ENCODE measurements at places on chromosomes 2 and 18. TPM values are rescaled to one million over a fixed set of nuclear protein-coding genes. Genes with fewer than 3 reads are reported as not detected.

DNA sequence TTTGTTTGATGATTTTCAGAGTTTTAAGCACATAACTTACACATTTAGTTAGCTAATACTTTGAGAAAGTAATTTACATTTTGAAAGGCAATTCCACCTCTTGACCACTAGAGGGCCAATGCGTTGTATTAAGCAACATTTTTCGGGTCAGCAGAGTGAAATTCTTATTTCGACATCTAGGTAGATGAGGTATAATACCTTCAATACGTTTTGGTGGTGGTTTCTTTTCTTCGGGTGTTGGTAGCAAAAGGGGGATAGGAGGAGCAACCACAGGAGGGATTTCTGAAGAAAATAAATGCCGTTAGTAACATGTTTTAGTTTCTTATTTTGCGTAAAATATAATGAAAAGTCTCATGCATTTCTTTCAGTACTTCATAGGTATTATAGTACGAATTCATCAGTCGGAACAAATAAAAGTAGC is 106.3 kb downstream of the TTN start:
- no peaks in the 10 kb centered on the region for H3K36me3 ChIP-seq
- H3K27ac ChIP-seq, result no peak overlapping the region
- no peaks in the 10 kb centered on the region for H3K4me1 ChIP-seq
- H3K4me3 ChIP-seq, result no peak overlapping the region

DNA sequence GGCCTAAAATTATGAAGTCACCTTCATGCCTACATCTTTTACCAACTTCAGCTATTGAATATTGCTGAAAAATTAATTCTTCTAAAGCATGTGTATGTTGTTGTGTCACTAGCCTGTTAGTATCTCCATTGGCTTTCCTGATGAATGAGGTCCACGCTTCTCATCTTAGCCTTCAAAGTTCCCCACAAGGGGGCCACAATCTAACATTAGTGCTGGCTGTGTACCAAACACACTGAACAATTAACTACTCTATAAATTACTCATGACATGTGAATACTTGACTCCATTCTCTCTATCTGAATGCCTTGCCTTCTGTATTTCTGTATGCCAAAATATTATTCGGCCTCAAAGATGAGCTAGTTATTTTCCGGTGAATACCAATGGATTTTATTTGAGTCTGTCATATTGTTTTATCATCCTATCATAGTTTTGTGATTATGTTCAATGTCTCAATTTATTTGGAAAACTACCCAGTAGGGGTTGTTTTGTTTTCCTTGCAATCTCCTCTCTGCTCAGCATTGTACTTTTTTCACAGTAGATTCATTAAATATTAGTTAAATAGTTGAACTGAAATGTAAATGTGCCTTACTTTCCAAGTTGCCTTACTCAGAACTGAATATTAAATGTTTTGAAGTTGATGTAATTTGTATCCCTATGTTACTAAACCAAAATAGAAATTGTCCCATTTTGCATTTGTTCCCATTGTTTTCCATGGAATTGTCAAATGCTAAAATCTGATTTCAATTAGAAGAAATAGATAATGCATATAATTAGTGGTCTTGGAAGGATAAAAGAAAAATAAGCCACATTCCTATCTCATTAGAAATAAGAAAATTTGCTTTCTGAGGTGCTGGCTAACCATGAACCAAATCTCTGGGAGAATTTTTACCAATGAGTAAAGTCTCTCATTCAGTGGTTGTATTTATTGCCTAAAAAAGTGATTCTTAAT is 208.4 kb upstream of the COL3A1 start:
- DNase-seq, result no peak
- no peaks in the 10 kb centered on the region for H3K27me3 ChIP-seq
- H3K4me3 ChIP-seq, result no peak overlapping the region
- no peak overlapping the region for H3K27ac ChIP-seq
- H3K36me3 ChIP-seq, result no peaks in the 10 kb centered on the region
- no peaks in the 10 kb centered on the region for H3K4me1 ChIP-seq

DNA sequence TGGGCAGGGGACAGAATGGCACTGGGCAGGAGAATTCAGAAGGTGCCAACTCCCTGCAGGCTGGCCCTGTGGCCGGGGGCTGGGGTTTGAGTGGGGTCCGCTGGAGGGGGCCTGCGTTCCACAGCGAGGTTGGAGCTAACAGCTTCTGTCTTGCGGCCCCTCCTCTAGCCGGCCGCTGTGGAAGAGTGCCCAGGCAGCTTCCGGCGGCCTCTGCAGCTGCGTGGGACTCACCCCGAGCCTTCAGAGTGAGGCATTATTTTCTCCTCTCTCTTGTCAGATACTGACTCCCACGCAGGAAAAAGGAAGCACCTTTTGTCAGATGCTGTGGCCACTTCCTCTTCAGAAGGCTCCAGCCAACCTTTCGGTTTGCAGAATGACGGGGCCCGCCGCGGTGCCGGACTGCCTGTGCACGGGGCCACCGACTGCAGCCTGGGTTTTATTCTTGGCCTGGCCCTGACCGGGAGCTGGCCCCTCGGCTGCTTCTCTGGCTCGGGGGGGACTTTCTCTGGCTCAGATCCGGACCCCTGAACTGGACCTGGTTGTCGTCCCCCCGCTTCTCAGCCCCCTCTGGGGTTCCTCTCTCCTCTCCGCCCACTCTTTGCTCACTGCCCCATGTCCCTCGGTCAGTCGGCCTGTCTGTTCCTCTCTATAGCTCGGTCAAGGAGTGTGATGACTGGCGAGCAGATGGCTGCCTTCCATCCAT is 40.1 kb downstream of the ARHGAP25 start:
- no peak overlapping the region for H3K27ac ChIP-seq
- peaks cover 40% of the 10 kb centered on the region for H3K4me1 ChIP-seq
- DNase-seq, result peak; percentile 27
- no peaks in the 10 kb centered on the region for H3K27me3 ChIP-seq
- H3K36me3 ChIP-seq, result no peaks in the 10 kb centered on the region

- H3K36me3 ChIP-seq, result no peaks in the 10 kb centered on the region
- no peak overlapping the region for H3K4me3 ChIP-seq
- DNase-seq, result no peak
- no peaks in the 10 kb centered on the region for H3K4me1 ChIP-seq
Measured at GRCh38 chr2:74562126-74562775, 7.7 kb downstream of the DOK1 start.

DNA sequence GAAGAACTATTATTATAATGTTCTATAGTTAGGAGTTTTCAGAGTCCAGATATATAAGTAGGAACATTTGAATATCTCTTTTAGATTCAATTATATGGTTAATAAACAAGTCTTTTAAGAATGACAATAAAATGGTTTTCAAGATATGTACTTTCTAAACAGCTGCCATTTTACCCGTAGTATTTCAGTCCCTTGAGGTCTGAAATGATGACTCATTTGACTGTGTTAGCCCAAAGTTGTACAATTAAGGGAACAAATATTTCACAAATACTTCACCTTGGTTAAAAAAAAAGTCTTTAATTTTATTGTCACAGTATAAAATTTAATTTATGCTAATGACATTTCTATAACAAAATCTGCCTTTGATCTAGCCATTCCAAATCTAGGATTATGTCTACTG is 91.6 kb upstream of the TANK start:
- no peaks in the 10 kb centered on the region for H3K4me1 ChIP-seq
- no peaks in the 10 kb centered on the region for H3K27me3 ChIP-seq
- no peak overlapping the region for H3K4me3 ChIP-seq
- no peak overlapping the region for H3K27ac ChIP-seq

GRCh38 chr2:172472446-172473033 is 45.2 kb downstream of the ITGA6 start:
- no peaks in the 10 kb centered on the region for H3K4me1 ChIP-seq
- H3K27ac ChIP-seq, result no peak overlapping the region
- DNase-seq, result no peak
- H3K27me3 ChIP-seq, result no peaks in the 10 kb centered on the region
- H3K4me3 ChIP-seq, result no peak overlapping the region

DNA sequence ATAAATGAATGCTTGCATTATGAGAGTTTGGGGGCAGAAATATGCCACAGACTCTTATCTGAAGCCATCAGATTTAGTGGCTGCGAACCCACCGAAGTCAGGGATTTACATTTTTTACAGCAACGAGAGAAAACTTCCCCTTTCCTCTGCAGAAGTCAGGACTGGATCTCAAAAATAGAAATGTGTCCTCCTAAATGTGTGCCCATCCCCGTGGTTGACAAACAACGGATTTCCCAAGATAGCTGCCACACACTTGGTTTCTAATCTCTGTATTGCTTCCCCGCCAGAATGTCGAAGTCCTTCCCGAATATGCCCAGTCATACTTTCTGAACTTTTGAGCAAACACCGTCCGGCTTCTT is 879 bp upstream of the ADAM23 start:
- peaks cover 17% of the 10 kb centered on the region for H3K27me3 ChIP-seq
- H3K27ac ChIP-seq, result no peak overlapping the region
- no peak for DNase-seq
- no peaks in the 10 kb centered on the region for H3K36me3 ChIP-seq

GRCh38 chr2:131753640-131754561 is 226.2 kb downstream of the CCDC74A start:
- no peak overlapping the region for H3K4me3 ChIP-seq
- no peaks in the 10 kb centered on the region for H3K36me3 ChIP-seq
- H3K27me3 ChIP-seq, result no peaks in the 10 kb centered on the region
- no peak overlapping the region for H3K27ac ChIP-seq

DNA sequence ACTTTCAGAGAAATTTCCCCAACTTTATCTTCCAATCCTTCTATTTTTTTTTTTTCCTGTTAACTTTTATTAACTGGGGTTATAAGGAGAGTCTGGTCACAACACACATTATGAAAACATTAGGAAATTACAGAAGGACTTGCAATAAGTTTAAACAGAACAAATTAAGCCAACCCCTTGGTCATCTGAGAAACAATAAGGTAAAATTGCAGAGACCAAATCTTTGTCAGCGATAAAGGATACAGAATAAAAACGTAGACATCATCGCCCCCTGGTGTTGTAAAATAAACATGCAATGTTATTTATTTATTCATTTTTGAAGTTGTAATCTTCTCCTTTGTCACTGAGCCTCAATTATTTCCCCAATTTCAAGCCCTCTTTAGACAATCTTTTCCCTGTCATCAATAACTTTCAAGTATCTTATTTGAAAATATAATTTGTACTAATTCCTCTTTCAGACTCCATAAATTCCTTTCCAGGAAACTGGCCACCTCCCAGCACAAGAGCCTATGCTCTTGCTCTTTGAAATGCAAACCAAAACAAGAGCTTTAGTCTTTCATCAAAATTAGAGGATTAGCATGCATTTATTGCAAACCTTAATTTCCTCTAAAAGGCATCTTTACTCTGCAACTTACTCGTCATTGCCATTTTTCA is 19.5 kb downstream of the G6PC2 start:
- H3K27ac ChIP-seq, result no peak overlapping the region
- no peak for DNase-seq
- no peaks in the 10 kb centered on the region for H3K27me3 ChIP-seq

GRCh38 chr18:13217466-13217961 is 1.0 kb upstream of the LDLRAD4 start:
- peak overlapping the region; percentile 63 for H3K4me3 ChIP-seq
- peak overlapping the region; percentile 77 for H3K27ac ChIP-seq
- no peaks in the 10 kb centered on the region for H3K4me1 ChIP-seq

GRCh38 chr2:79713131-79713785 is 200.4 kb downstream of the CTNNA2 start:
- no peak for DNase-seq
- H3K27ac ChIP-seq, result no peak overlapping the region
- H3K4me3 ChIP-seq, result no peak overlapping the region
- no peaks in the 10 kb centered on the region for H3K36me3 ChIP-seq

GRCh38 chr2:7601990-7602389 is 684.8 kb downstream of the RNF144A start:
- DNase-seq, result no peak
- H3K4me3 ChIP-seq, result no peak overlapping the region
- no peaks in the 10 kb centered on the region for H3K4me1 ChIP-seq
- H3K27me3 ChIP-seq, result no peaks in the 10 kb centered on the region
- no peaks in the 10 kb centered on the region for H3K36me3 ChIP-seq
- no peak overlapping the region for H3K27ac ChIP-seq

GRCh38 chr18:52636536-52636935 is 296.5 kb downstream of the DCC start:
- no peak overlapping the region for H3K27ac ChIP-seq
- no peaks in the 10 kb centered on the region for H3K27me3 ChIP-seq
- DNase-seq, result no peak
- H3K36me3 ChIP-seq, result no peaks in the 10 kb centered on the region

GRCh38 chr2:237411683-237412423 is 2.1 kb downstream of the COL6A3 start:
- no peaks in the 10 kb centered on the region for H3K4me1 ChIP-seq
- H3K36me3 ChIP-seq, result no peaks in the 10 kb centered on the region
- H3K4me3 ChIP-seq, result peak overlapping the region; percentile 49
- H3K27me3 ChIP-seq, result peaks cover 5% of the 10 kb centered on the region
- H3K27ac ChIP-seq, result peak overlapping the region; percentile 68

DNA sequence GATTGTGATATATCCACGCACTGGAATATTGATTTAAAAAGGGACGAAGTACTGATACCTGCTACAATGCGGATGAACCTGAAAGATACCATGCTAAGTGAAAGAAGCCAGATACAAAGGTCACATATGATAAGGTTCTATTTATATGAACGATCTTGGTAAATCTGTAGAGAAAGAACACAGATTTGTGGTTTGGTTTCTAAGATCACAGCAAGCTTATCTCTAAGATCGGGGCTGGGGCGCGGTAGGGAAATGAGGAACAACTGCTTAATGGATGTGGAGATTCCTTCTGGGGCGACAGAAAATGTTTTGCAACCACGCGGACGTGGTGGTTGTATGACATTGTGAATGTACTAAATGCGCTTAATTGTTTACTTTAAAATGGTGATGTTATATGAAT is 60.1 kb downstream of the NEDD4L start:
- no peaks in the 10 kb centered on the region for H3K27me3 ChIP-seq
- H3K36me3 ChIP-seq, result no peaks in the 10 kb centered on the region
- no peak for DNase-seq

DNA sequence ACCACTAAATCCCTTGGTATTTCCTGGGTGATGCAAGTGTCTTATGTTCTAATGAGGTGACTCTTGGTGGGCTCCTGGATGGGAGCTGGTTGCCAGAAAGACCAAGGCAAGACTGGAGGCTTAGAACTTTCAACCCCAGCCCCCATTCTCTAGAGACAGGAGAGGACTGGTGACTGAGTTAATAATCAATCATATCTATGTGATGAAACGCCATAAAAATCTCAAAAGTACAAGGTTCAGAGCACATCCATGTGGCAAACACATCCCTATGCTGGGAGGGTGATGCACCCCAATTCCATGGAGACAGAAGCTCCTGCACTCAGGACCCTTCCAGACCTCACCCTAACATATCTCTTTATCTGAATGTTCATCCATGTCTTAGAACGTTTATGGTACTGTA is 139.5 kb upstream of the LINC00305 start:
- no peaks in the 10 kb centered on the region for H3K4me1 ChIP-seq
- no peak overlapping the region for H3K4me3 ChIP-seq
- H3K27me3 ChIP-seq, result no peaks in the 10 kb centered on the region
- no peak overlapping the region for H3K27ac ChIP-seq

The COL4A4 gene
- total RNA-seq, result 0.90 TPM

The IL1A gene
- not detected for total RNA-seq

The KLHL29 gene
- total RNA-seq, result 39.6 TPM

The APCDD1 gene
- total RNA-seq, result 46.2 TPM

The CHRNG gene
- total RNA-seq, result not detected

The MYO1B gene
- total RNA-seq, result 37.1 TPM

The CYRIA gene
- 5.0 TPM for total RNA-seq

The PHLPP1 gene
- total RNA-seq, result 16.1 TPM

The GALR1 gene
- total RNA-seq, result 0.42 TPM

All from tibial nerve (tissue), 4 donors.